ENCODE measurements at places on chromosomes 1 and 21. TPM values are rescaled to one million over a fixed set of nuclear protein-coding genes. Genes with fewer than 3 reads are reported as not detected.

GRCh38 chr1:15110867-15111230, 42.7 kb upstream of the TMEM51 start:
- no peak overlapping the region for H3K4me3 ChIP-seq
- no peaks in the 10 kb centered on the region for H3K27me3 ChIP-seq
- no peak overlapping the region for H3K27ac ChIP-seq

DNA sequence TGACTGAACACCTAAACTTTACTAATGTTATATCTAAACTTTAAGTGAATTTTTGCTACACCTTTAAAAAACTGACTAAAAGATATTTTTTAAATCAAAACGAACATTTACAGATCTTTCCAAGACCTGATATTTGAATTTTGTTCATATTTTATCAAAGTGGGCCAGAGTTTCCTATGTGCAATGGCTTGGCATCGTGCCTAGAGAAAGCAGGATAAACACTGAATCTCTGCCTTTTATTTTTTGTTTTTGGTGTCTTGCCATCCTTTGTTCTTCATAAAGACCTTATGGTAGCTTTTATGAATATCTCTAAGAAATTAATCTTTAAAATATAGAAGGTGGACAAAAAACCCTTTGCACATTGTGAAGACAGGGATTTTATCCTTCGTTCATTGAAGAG, 25.8 kb upstream of the VPS26C start:
- DNase-seq = no peak
- no peaks in the 10 kb centered on the region for H3K36me3 ChIP-seq
- no peaks in the 10 kb centered on the region for H3K27me3 ChIP-seq
- H3K4me1 ChIP-seq = no peaks in the 10 kb centered on the region

DNA sequence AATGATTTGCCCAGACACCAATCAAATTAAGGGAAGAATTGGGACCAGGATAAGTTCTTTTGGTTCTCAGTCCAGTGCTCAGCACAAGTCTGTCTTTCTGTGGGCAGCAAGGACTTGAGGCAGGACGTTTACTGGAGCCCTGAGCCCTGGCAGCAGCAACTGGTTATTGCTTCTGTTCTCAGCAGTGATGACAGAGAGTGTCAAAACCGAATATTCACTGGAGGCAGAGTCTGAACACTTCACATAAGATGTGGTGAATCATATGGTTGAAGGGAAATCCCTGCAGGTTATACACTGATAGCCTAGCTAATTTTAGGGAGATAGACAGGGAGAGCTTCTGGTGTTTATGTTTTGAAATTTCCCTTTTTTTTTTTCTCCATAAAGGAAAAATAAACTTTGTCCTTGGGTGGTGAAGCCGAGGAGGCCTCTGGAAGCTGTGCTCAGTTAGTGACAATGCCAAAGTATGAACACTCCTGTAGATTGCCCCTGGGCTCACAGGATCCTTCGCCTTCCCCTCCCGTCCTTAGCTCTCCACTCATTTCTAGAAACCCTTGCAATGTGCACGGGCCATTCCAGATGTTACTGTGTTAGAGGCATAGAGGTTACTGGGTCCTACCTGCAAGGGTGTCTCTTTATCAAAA, 26.3 kb upstream of the TSPAN2 start:
- no peaks in the 10 kb centered on the region for H3K27me3 ChIP-seq
- no peak overlapping the region for H3K4me3 ChIP-seq
- H3K4me1 ChIP-seq = peaks cover 10% of the 10 kb centered on the region
- no peaks in the 10 kb centered on the region for H3K36me3 ChIP-seq
- DNase-seq = no peak

GRCh38 chr1:236524895-236525184, 1.1 kb downstream of the LGALS8 start:
- H3K27me3 ChIP-seq = no peaks in the 10 kb centered on the region
- H3K4me1 ChIP-seq = peaks cover 13% of the 10 kb centered on the region
- H3K4me3 ChIP-seq = peak overlapping the region; percentile 98
- H3K27ac ChIP-seq = peak overlapping the region; percentile 98

GRCh38 chr1:38186566-38186965, 140.0 kb upstream of the POU3F1 start:
- DNase-seq = no peak
- no peak overlapping the region for H3K27ac ChIP-seq
- H3K4me1 ChIP-seq = peaks cover 10% of the 10 kb centered on the region

DNA sequence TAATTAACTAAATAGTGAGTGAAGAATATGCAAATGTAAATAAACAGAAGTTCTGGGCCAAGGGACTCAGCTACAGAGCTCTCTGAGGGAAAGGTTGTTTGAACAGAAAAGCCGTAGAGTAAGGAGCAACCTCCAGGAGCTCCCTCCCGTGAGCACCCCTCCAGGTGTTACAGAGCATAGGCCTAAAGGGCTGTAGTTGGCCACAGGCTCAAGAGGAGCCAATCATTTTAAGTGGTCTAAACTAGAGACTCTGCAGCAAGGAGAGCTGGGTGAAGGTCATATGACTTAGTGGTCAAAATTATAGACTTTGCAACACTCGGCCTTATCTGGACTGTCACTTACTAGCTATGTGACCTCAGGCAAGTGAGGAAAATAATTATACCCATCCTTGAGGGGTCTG, 19.1 kb upstream of the RXRG start:
- peaks cover 11% of the 10 kb centered on the region for H3K4me1 ChIP-seq
- peaks cover 21% of the 10 kb centered on the region for H3K27me3 ChIP-seq
- H3K27ac ChIP-seq = no peak overlapping the region
- no peaks in the 10 kb centered on the region for H3K36me3 ChIP-seq
- DNase-seq = no peak

GRCh38 chr1:55386456-55386855, 171.3 kb upstream of the USP24 start:
- H3K4me1 ChIP-seq = peaks cover 27% of the 10 kb centered on the region
- H3K36me3 ChIP-seq = no peaks in the 10 kb centered on the region
- H3K27me3 ChIP-seq = no peaks in the 10 kb centered on the region
- DNase-seq = no peak

DNA sequence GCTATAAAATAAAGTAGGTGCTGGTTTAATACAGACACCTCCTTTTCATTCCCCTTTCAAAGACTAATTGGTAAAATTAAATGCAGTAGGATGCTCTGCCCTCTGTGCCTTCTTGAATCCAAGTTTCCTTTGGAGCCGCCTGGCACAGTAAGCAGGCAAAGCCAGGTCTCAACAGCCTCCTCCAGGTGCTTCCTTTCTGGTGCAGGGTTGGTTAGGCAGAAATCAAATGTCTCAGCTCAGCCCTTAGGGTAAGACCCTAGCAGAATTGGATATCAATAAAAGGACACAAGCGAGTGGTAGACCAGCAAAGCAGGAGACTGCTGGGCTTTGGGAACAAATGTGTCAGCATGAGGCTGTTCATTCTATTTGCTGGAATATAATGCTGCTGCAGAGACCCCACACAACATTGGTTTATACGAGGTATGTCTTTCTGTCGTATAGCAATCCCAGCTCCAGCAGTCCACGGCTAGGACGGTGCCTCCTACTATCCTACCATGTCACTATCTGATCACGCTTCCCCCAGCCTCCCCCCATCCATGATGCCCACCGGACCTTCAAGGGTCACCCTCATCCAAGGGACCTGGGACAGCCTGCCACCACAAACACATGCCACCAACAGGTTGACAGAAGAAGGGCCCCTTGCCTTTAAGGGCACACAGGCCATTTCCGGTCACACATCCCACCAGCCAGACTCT, 58.4 kb downstream of the CAPN2 start:
- H3K36me3 ChIP-seq = peaks cover 37% of the 10 kb centered on the region
- peak overlapping the region; percentile 97 for H3K27ac ChIP-seq
- H3K4me3 ChIP-seq = no peak overlapping the region
- peaks cover 21% of the 10 kb centered on the region for H3K4me1 ChIP-seq
- DNase-seq = no peak

DNA sequence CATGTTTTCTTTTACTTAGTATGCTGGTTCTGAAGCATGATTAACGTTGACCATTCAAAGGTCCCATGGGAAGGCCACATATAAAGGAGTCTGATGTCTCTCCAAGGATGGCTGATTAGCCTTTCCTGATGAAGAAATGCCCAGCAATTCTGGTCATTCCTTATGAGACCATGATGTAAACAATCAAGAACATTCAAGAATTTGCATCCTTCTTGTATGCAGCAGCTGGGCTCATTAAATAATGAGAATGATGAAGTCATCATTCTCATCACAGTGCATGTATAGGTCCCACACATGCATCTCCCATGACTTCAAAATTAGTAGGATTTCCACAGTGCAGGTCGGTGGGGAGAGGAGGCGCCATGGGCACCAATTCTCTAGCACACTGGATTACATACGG, 85.4 kb downstream of the APP start:
- H3K27me3 ChIP-seq = no peaks in the 10 kb centered on the region
- H3K27ac ChIP-seq = no peak overlapping the region
- DNase-seq = no peak
- peaks cover 51% of the 10 kb centered on the region for H3K36me3 ChIP-seq
- H3K4me1 ChIP-seq = peaks cover 26% of the 10 kb centered on the region
- no peak overlapping the region for H3K4me3 ChIP-seq

The HUNK gene
- 11.3 TPM for total RNA-seq
